ENCODE measurements at places on chromosomes 2 and 18.

- no peak for DNase-seq
- H3K4me1 ChIP-seq, result no peaks in the 10 kb centered on the region
- no peak overlapping the region for H3K27ac ChIP-seq
- peaks cover 2% of the 10 kb centered on the region for H3K36me3 ChIP-seq
- H3K4me3 ChIP-seq, result no peak overlapping the region
- H3K27me3 ChIP-seq, result no peaks in the 10 kb centered on the region
Measured at GRCh38 chr2:135299658-135300244, 231.3 kb downstream of the ZRANB3 start.

GRCh38 chr2:60098996-60099395 lies 454.5 kb downstream of the BCL11A start:
- H3K4me1 ChIP-seq, result no peaks in the 10 kb centered on the region
- no peaks in the 10 kb centered on the region for H3K27me3 ChIP-seq
- DNase-seq, result no peak
- no peak overlapping the region for H3K27ac ChIP-seq
- H3K4me3 ChIP-seq, result no peak overlapping the region

- DNase-seq, result no peak
- H3K36me3 ChIP-seq, result no peaks in the 10 kb centered on the region
- H3K4me1 ChIP-seq, result no peaks in the 10 kb centered on the region
- H3K27ac ChIP-seq, result no peak overlapping the region
- H3K4me3 ChIP-seq, result no peak overlapping the region
Measured at GRCh38 chr2:12778369-12778768, 61.6 kb downstream of the TRIB2 start.

DNA sequence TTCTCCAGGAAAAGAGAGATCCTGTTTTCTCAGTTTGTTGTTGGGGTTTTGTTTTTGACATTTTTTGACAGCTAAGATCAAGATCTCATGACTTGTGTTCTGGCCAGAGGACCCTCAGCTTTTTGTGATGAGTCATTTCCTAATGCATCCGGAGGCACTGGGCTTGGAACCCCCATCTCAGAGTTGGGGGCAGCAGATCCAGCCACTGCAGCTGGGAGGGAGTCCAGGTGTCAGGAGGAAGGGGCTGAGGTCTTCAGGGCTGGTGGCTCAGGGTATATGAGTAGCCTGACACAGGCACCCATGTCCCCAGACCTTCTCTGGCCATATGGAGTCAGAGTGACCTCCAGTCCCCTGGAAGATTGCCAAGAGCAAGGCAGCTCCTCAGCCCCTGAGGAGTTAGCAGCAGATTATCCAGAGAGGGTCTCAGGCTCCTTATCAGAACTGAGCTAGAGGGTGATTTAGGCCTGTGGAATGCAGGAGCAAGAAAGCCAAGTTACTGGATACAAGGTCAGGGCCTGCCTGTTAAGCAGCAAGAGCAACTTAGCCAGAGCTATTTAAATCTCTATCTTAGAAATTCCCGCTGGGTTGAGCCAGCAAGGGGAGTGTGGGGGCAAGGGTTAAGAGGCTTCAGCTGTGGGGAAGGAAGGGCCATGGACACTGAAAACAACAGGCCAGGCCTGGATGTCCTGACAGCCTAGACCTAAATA lies 62.4 kb downstream of the TANC1 start:
- H3K36me3 ChIP-seq, result no peaks in the 10 kb centered on the region
- no peaks in the 10 kb centered on the region for H3K4me1 ChIP-seq
- no peak for DNase-seq
- H3K27ac ChIP-seq, result no peak overlapping the region
- no peaks in the 10 kb centered on the region for H3K27me3 ChIP-seq

DNA sequence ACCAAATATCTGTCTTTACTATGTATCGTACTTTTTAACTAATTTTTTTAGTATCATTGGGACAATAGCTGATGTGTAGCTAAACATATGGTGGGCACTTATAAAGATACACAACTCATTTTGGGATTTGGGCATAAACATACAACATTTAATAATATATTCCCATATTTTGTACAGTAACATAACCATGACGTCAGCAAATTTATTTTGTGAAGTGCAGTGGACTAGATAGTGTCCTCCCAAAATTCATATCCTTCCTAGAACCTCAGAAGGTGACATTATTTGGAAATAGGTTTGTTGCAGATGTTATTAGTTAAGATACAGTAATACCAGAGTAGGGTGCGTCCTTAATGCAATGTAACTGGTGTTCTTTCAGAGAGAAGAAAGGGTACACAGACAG lies 356.7 kb downstream of the CDH7 start:
- H3K4me1 ChIP-seq, result no peaks in the 10 kb centered on the region
- H3K4me3 ChIP-seq, result no peak overlapping the region
- no peaks in the 10 kb centered on the region for H3K36me3 ChIP-seq
- H3K27ac ChIP-seq, result no peak overlapping the region
- H3K27me3 ChIP-seq, result no peaks in the 10 kb centered on the region

DNA sequence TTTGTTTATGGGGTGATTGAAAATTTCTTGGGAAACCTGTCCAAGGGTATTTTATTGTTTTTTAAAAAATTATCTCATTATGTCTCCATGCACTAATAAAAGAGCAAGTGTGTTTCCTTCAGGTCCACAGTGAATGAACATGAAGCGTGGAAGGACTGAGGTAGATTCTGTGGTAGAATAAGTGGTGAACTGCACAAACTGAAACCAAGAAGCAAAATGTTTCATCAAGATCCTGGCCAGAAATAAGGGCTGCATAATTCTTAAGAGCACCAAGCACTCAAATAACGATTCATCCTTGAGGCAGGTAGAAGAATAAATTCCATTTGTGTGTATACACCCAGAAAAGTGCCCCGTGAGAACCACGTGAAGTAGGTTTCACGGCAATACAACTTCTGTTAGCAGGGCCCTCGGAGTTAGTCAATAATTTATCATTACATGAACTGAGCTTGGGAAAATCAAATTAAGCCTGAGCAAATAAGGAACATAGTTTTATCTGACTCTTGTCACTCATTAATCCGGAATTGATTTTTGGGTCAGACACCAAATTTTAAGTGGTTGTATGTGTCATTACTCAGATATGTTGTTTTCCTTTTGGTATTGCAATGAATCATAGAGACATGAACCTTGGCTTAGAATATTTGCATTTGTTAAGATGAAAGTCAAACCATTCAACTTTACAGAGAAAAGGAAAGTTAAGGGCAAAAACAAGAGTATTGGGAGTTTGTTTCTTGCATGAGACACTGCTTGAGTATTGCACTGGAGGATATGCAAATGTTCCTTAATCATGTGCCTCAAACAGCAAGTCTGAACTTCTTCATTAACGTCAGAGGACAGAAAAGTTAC lies 472.6 kb upstream of the NETO1 start:
- no peak for DNase-seq
- no peaks in the 10 kb centered on the region for H3K4me1 ChIP-seq
- no peaks in the 10 kb centered on the region for H3K27me3 ChIP-seq
- H3K27ac ChIP-seq, result no peak overlapping the region
- H3K4me3 ChIP-seq, result no peak overlapping the region

GRCh38 chr2:127118467-127118866 lies 11.5 kb upstream of the BIN1 start:
- no peak for DNase-seq
- H3K27me3 ChIP-seq, result no peaks in the 10 kb centered on the region
- no peaks in the 10 kb centered on the region for H3K4me1 ChIP-seq
- no peak overlapping the region for H3K4me3 ChIP-seq
- H3K27ac ChIP-seq, result no peak overlapping the region

DNA sequence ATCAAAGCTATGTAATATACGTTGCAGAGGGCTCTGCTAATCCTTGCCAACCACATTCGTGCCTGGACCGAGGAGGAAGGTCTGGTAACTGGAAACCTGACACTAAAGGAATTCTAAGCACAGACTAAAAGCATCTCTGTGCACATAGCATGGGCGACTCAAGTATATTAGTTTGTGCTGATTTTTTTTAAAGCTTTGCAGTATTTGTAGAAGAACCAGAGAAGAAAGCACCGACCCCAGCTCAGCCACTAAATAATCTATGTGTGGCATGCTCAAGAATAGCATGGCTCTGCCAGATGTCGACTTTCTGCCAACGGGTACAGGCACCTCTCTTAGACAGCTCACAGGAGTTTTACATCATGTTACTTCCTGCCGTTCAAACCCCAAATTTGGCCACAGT lies 73.2 kb upstream of the NRP2 start:
- DNase-seq, result no peak
- no peaks in the 10 kb centered on the region for H3K27me3 ChIP-seq
- H3K36me3 ChIP-seq, result no peaks in the 10 kb centered on the region

DNA sequence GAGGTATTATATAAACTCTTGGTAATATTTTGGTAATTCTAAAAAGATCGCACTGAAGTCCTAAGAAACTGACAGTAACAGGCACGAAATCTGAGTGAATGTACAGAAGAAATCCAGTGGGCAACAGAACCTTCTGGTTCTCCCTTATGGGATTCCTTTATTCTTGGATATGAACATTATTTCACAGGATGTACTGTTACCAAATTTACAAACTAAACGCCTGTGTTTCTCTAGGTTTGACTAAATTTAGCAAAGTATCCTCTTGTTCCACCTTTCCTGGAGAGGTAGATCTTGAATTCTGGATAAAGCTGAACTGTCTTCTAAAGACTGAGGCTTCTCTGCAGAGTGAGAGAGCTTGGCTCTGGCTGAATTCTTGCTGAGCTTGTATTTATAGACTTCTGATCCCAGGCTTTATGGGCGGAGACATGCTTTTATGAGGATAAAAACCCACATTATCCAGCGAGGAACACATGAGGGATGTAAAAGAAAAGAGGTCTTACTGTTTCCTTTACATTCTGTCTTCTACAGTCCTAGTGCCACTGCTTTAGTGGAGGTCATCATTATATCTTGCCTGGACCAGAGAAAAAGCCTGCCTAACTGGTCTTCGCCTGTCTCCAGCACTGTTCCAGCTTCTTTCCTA lies 220.8 kb downstream of the CDH2 start:
- H3K27ac ChIP-seq, result no peak overlapping the region
- no peaks in the 10 kb centered on the region for H3K27me3 ChIP-seq
- DNase-seq, result no peak
- H3K4me1 ChIP-seq, result no peaks in the 10 kb centered on the region

- H3K4me3 ChIP-seq, result no peak overlapping the region
- peaks cover 97% of the 10 kb centered on the region for H3K4me1 ChIP-seq
- H3K27me3 ChIP-seq, result no peaks in the 10 kb centered on the region
Measured at GRCh38 chr2:84861539-84861938, 19.3 kb downstream of the TRABD2A start.

DNA sequence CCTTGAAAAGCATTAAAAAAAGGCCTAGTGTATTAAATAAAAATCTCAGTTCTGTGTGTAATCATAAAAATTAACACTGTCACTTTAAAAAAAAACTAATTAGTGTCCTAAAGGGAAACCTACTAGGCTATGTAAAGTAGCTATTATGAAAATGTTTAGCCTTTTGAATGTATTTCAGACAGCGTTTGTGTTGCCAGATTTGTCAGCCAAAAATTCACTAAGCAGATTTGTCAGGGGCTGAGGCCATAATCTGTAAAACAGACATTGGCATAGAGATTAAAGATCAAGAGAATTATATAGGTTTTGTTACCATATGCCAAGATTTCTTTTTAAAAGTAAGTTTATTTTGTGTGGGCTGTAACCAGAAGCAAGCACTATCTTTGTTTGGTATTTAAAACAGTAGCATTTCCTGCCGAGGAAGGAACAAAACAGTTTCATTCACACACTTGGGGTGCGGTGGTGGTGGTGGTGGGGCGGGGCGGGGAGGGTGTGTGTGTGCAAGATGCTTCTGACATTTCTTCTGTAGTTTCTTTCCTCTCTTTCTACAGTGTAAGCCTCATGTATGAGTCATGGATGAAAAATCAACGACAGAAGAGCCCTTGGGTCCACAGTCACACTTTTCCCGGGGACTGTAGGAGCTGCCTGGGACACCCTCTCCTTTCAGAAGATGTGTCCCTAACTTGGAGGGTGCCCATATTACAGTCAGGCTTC lies 328.5 kb upstream of the FANCL start:
- no peak for DNase-seq
- no peak overlapping the region for H3K27ac ChIP-seq
- no peak overlapping the region for H3K4me3 ChIP-seq
- peaks cover 3% of the 10 kb centered on the region for H3K4me1 ChIP-seq
- H3K27me3 ChIP-seq, result no peaks in the 10 kb centered on the region
- H3K36me3 ChIP-seq, result no peaks in the 10 kb centered on the region

DNA sequence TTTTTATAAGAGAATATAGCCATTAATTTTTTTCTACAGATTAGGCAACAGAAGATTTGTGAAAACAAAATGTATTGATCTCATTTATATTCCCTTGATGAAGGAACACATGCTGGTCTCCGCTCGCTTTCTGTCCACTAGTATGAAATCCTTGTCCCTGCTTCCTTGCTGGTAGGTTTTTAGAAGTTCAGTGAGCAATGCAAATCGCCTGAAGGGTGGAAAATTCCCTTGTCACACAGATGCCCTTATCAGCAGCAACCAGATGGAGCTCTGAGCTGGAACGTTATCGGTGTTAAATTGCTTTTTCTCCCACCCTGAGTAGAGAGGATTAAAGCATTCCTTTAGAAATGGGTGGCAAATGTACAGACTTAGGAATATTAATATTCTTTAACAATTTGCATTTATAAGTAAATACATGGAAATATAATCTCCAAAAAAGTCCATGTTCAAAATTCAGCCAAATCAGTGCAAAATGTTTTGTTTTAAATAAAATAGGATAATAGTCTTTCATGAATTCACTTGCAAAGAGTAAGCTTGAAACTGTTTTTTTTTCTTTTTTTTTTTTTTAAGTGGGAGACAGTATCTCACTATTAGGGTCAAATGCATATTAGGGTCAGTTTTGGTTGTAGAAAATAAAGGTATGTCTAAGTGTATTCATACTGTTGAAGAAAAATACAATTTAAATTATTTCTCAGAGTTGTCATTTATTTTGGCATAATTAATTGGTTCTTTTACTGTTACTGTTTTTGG lies 164.0 kb upstream of the MYO3B start:
- H3K27ac ChIP-seq, result no peak overlapping the region
- H3K36me3 ChIP-seq, result no peaks in the 10 kb centered on the region
- H3K4me3 ChIP-seq, result no peak overlapping the region
- no peak for DNase-seq

GRCh38 chr2:220963930-220964329 lies 608.2 kb downstream of the EPHA4 start:
- no peak for DNase-seq
- H3K27me3 ChIP-seq, result no peaks in the 10 kb centered on the region
- no peaks in the 10 kb centered on the region for H3K36me3 ChIP-seq
- H3K4me1 ChIP-seq, result no peaks in the 10 kb centered on the region
- no peak overlapping the region for H3K27ac ChIP-seq
